ENCODE measurements at places on chromosomes 7 and 10.

DNA sequence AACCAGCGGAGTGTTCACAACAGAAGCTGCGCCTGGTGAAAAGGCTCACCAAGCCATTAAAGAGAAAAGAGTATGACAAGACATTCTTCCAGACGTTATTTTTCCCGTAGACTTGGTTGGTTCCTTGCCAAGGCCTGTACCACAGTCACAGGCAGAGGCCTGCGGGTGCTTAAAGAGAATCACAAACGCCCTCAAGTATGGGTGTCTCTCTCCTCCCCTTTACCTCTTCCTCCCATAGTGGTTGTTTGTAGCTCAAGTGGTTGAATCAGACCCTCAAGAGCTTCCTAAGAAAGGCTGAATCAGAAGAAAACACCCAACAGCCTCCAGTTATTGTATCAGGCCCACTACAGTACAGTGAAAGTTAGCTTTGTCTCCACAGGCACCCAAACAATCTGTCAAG, 169.0 kb downstream of the CREB5 start:
- no peak for DNase-seq

GRCh38 chr7:151509670-151510333, 9.9 kb downstream of the RHEB start:
- no peak for DNase-seq

GRCh38 chr7:116153050-116153449, 57.3 kb upstream of the TES start:
- no peak for DNase-seq

GRCh38 chr10:103145046-103145445, 48.0 kb downstream of the NT5C2 start:
- DNase-seq, result no peak

DNA sequence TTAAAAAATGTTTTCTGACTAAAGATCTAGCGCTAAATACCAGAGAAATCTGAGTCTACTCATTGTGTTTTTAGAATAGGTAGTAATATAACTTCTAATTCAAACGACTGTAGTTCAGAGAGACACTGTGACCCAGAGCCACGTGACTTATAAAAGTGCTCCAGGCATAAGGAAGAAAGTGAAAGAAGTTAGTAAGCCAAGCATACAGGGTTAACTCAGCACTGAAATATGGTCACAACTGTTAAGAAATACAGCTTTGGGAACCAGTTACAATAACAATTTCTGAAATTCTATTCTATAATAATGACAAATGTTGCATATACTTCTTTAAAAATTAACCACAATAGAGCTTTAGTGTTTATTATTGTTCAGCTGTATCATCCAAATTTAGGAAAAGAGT, 119.1 kb downstream of the TFEC start:
- DNase-seq, result no peak

DNA sequence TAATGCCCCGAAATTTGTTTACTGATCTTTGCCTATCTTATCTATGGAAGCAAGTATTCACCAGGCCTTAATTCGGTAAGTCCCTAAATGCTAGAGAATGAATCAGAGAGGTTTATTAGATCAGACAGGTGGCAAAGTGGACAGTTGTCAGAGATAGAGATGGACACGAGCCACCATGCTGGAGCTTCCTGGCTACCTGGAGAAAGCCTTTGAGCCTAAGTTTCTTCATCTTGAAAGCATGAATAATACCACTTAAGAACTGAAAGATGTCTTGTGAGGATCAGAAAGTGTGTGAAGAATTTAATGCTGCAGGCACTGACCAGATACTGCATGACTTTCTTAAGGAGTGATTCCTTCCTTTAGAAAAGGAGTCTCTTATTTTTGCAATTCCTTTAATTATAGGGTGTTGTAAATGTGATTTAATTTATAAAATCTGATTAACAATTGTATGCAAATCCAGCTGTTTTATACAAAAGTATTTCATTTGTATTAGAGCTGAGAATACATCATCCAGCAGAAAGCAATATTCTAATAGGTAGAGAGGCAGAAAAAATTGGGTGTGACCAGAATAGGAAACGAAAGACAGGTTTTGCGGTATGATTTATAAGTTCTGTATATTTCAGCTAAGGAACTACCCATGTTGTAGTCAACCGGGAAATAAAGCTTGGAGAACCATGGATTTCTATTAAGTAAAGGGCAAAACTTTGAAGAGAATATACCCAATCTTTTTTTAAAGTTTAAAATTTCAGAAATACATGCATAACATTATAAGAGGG, 82.7 kb downstream of the SMURF1 start:
- DNase-seq, result no peak

DNA sequence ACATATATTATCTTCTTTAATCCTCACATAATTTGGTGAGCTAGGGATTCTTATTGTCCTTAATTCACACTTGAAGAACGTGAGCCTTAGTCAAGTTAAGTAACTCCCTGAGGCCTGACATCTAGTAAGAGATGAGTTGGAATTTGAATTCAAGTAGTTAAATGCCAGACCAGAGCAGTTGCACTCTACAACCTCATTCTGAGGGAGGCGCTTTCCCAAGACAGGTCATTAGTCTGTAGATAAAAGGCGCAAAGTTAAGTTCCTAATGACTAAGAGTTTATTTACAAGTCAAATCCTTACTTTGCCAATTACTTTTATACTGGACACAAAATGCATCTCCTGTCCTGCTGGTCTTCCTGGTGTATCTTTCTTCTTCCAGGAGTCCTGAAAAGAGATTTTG, 3.6 kb upstream of the EXOC6 start:
- no peak for DNase-seq

- DNase-seq, result no peak
Observed at GRCh38 chr10:7756360-7756992, 31.3 kb downstream of the KIN start.

DNA sequence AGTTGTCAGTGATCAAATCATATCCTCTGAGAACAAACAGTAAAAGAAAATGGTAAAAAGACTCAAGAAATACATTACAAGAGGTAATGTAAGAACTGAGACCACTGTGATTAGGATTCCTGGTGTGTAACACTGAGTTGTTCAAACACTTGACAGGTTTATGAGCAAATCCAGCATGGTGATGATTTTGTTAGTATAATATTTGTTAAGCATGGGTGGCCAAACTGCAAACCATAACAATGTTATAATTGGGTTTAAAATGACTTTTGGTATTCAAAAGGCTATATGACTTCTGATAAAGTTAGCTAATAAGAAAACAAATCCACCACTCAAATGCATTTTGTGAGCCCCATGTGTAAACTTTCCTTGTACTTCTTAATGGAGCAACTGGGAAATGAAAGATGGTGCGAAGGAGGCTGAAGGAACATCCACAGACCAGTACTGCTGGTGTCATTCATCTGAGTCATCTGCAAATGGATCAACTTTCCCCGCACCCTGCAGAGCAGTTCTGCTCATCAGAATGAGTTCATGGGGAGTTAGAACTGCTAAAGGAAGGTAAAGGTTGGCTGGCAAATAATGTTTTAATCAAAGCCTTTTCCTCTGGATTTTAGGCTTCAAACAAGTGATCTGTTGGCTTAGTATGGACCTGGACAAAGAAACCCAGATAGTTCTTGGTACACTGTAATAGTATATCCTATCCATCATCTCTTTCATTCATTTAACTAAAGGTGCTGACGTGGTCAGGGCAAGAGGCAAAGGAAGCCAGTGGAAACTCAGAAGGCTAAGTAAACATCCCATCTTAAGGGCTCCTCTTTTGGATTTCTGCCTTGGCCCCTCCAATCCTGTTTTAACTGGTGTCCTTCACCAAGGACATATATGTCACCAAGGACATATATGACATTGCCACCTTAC, 45.0 kb downstream of the AFAP1L2 start:
- no peak for DNase-seq

GRCh38 chr7:124440081-124440480, 325.5 kb downstream of the GPR37 start:
- no peak for DNase-seq

DNA sequence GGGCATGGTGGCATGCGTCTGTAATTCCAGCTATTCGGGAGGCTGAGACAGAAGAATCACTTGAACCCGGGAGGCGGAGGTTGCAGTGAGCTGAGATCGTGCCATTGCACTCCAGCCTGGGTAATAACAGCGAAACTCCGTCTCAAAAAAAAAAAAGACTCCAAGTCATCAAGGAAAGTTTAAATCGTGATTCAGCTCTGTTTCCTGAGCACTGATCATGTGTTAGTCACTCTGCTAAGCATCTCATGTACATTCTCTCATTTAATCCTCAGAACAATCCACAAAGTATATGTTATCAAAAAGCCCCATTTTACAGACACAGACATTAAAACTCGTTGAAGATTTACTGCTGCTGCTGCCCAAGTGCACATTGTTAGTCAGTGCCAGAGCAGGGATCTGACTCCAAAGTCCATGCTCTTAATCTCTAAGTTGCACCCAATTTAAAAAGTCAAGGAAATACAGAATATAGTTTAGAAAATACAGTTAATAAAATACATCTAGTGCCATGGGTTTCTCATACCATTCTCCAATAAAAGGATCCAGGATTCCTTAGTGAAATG, 6.2 kb downstream of the PIK3AP1 start:
- no peak for DNase-seq

GRCh38 chr7:83575436-83575835, 73.5 kb downstream of the SEMA3E start:
- no peak for DNase-seq

GRCh38 chr10:2049560-2049959, 312.2 kb upstream of the ADARB2 start:
- DNase-seq, result no peak

GRCh38 chr7:123637203-123637602, 18.5 kb upstream of the LMOD2 start:
- DNase-seq, result peak; percentile 3

GRCh38 chr7:107430057-107430456, 39.8 kb upstream of the GPR22 start:
- no peak for DNase-seq

- DNase-seq, result no peak
Observed at GRCh38 chr7:132654150-132654549, 77.9 kb upstream of the PLXNA4 start.

DNA sequence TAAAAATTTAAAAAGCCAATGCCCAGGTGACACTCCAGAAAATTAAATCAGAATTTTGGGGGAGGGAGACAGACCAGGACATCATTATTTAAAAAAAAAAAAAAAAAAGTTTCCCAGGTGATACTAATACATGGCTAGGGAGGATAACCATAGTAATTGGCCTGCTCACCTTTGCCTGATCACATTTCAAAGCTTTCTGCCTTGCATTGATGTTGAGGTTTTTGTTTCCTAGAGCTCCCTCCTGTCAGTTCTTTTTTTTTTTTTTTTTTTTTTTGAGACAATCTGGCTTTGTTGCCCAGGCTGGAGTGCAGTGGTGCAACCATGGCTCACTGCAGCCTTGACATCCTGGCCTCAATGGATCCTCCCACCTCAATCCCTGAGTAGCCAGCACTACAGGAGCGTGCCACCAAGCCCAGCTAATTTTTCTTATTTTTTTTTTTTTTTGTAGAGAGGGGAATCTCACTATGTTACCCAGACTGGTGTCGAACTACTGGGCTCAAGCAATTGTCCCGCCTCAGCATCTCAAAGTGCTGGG, 38.1 kb downstream of the CPED1 start:
- DNase-seq, result no peak

- DNase-seq, result no peak
Observed at GRCh38 chr7:44978511-44979366, at the start of gene MYO1G. MYO1G (minus strand) TSS chr7:44979015; CDS start chr7:44978961, 54 bp downstream.

GRCh38 chr10:78354101-78354500, 320.4 kb downstream of the RPS24 start:
- no peak for DNase-seq

GRCh38 chr10:116587878-116588591, 2.7 kb upstream of the PNLIPRP1 start:
- DNase-seq, result no peak

DNA sequence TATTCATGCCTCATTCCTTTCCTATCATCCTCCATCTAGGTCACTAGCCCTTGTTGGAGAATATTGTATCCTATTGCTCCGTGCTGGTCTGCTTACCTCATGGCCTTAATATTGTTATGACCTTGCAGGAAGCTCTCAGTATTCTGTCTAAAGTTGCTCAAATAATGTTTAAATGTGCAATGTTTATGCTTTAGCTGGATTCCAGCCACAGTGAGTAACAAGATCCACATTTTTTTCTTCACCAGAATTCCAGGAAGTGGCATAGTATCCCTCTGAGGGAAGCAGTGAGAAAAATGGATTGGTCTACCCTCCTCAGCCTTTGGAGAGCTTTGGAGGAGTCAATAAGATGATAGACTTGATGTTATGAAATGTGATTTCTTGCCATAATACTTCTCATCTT, 402.6 kb downstream of the NRG3 start:
- DNase-seq, result no peak

DNA sequence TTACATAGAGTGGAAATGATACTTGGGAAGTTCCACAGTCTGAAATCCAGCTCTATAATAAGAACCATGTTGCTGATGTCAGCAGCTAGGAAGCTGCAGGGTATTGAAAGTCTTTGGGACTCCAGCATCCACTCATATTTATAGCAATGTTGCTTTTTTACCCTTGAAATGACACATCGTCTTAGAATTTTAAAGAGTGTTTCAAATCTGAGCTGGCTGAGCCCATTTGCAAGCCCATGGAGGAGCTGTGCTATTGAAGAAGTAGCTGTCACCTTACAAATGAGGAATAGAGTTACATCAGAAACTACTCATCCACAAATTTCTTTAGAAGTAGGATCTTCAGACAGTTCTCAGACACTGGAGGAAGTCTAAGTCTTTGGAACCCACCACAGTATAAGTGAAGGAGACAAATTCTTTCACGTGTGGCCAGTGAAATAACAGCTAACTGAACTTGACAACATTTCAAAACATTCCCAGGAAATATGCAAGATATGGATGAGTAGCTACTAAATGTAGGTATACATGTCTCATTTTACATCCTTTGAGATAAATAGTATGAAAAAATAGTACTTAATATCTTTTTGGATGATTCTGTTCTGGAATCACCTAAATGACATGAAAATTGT, 203.6 kb downstream of the ZNF365 start:
- DNase-seq, result no peak

GRCh38 chr10:22345301-22346095, at the start of gene SPAG6:
SPAG6 (plus strand) TSS chr10:22345496; CDS start chr10:22345612, 116 bp downstream.
- peak; percentile 77 for DNase-seq

DNA sequence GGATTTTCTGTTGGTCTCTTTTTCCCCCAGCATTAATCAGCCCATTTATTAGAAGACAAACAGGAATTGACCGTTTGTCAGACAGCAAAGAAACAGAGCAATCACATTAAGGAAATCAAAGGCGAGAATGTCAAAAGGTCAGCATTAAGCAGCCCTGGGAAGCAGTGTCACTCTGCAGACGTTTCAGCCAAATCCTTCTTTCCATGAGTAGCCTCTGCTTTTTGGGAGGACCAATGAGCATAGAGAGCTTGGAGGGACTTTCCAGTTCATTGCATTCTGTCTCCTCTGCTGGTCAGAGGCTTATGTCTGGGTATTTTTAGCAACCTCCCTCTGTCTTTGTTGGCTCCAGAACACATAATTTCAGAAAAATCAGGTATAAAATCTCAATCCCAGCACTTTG, 481.4 kb downstream of the GALNT17 start:
- no peak for DNase-seq

- DNase-seq, result no peak
Observed at GRCh38 chr7:85159003-85159402, 27.9 kb downstream of the SEMA3D start.

DNA sequence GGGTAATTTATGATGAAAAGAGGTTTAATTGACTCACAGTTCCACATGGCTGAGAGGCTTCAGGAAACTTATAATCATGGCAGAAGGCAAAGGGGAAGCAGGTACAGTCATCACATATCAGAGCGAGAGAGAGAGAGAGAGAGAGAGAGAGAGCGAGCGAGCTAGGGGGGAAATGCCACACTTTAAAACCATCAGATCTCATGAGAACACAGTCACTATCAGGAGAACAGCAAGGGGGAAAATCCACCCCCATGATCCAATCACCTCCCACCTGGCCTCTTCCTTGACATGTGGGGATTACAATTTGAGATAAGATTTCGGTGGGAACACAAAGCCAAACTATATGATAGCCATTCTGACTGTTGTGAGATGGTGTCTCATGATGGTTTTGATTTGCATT, 576.3 kb downstream of the GFRA1 start:
- no peak for DNase-seq

Data from brain (organoid and tissue), 16 donors.